ENCODE measurements at places on chromosomes 3 and 15.

GRCh38 chr3:9311228-9311627 lies 51.6 kb upstream of the THUMPD3 start:
- peak; percentile 8 for DNase-seq

GRCh38 chr3:45425237-45425933 lies 37.0 kb downstream of the LARS2 start:
- no peak for DNase-seq

- DNase-seq, result no peak
Observed at GRCh38 chr3:113218681-113219045, 7.3 kb downstream of the BOC start.

DNA sequence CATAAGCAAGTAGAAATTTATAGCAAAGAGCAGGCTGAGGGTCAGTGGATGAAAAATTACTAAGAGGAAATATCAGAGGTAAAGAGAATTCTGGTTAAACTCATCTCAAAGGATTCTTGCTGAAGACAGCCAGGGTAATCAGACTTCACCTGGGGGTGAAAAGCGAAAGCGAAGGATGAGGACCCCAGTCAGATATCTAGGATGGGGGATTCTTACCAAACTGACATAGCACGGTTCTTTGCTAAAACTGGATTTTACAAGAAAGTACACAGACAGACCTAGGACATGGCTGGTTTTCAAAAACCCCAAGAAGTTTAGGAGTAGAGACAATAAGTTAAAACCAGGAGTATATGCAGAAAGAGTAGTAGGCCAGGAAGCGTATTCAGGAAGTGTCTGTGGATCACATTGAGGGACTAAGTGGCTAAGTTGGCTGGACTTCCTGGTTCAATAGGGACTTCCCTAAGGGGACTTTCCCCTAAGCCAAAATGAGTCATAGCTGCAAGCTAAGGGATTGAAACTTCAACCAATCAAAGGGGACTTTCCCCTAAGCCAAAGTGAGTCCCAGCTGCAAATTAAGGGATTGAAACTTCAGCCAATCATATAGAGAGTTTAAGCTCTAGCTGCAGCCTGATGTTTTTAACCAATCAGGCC lies 2.4 kb upstream of the CFAP91 start:
- no peak for DNase-seq

GRCh38 chr3:171632766-171633165 lies 172.6 kb upstream of the TNIK start:
- no peak for DNase-seq

GRCh38 chr15:46710401-46710960 lies 1006.8 kb upstream of the SEMA6D start:
- DNase-seq, result no peak
